Effector memory CD4-positive, alpha-beta T cell (primary cell): ENCODE measurements at places on chromosomes 6 and 20.

DNA sequence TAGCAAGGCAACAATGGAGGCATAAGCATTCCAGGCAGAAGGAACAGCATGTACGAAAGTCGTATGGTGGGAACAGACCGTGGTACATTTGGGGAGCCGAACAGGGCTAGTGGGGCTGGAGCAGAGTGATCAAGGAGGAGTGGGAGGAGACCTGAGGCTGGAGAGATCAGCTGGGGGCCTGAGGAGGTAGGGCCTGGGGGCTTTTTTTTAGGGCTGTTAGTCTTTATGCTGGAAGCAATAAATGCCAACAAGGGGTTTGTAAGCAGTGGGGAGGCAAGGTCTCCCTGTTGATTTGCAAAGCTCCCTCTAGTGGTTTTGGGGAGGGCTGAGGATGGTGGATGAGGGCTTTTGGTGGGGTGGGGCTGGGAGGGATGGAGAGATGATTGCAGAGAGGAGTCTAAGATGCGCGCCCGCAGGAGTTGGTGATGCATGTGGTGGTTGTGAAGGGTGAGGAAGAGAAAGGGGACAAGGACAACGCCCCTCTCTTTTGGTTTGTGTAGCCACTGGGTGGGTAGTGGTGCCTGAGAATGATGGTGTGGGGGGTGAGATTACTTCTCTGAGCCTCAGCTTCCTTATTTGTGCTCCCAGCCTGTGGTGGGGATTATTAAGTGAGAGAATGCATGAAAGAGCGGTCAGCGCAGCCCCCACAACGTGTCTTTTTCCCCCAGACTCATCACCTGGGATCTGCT lies 74.1 kb upstream of the TOX2 start:
- DNase-seq = no peak

GRCh38 chr20:4708856-4709255 lies 12.9 kb upstream of the PRND start:
- no peak for DNase-seq

DNA sequence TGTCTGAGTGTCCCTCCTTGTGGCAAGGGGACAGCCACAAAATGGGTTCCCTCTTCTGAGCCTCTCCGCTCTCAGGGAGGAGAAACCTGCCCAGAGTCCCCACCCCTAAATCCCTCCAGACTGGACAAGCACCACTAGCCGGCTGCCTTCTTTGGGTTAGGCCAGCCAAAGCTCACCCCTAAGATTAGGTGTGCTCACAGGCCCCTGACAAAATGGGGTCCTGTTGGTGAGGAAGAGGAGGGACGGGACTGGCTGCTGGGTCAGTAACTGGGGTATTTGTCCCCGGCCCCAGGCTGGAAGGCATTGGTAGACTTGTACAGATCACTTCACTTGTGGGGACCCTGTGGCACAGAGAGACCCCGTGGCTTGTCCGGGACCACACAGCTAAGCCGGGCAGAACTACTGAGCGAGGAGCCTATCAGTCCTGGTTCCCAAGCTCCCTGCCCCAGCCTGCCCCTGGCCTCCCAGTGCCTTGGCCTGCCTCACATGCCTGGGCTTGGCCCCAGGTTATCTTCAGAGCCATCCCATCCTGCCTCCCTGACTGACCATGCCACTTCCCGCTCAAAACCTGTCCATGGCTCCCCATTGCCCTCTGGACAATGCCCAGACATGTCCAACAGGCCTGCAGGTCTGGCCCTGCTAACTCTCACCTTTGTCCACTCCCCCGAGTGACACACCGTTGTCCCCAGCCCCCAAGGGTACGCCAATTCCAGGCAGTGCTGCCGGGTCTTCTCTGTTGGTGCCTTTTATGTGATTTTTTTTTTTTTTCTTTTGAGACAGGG lies 10.5 kb upstream of the AVP start:
- no peak for DNase-seq

- DNase-seq = peak; percentile 19
Observed at GRCh38 chr6:139540276-139540675, 165.8 kb upstream of the CITED2 start.

- DNase-seq = no peak
Observed at GRCh38 chr6:108686896-108687295, 126.2 kb downstream of the FOXO3 start.

DNA sequence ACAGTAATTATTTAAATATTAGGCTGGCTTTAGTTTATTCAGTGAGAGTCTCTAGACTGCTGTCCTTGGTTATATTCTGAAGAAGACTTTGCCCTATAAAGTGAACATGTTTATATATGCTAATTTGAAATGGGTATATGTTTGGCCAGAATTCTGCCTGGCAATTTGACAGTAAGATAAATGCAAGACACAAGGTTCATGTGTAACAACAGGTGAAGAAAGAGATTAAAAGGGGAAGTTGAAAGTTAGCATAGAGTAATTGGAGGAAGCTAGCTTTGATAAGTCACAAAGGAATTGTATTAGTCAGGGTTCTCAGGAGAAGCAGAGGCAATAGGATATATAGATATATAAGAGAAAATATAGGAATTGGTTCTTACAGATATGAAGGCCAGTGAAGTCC lies 191.4 kb downstream of the CENPW start:
- DNase-seq = no peak

- no peak for DNase-seq
Observed at GRCh38 chr6:139801571-139802321, 427.3 kb upstream of the CITED2 start.

- no peak for DNase-seq
Observed at GRCh38 chr20:40294175-40294574, 394.9 kb downstream of the MAFB start.
